Renal cortex interstitium (tissue), 15 donors: ENCODE measurements at places on chromosomes 16 and 17.

- no peak for DNase-seq
These were observed 4.4 kb upstream of the PVALEF start for GRCh38 chr17:81160747-81161453.

- no peak for DNase-seq
These were observed 1.2 kb downstream of the GID4 start for GRCh38 chr17:18040261-18040858.

- DNase-seq = no peak
These were observed 3.3 kb upstream of the CES1 start for GRCh38 chr16:55836158-55836611.

GRCh38 chr17:43349142-43349541, 49.7 kb upstream of the ARL4D start:
- no peak for DNase-seq

GRCh38 chr17:30823421-30823820, 1.1 kb downstream of the CRLF3 start:
- no peak for DNase-seq

DNA sequence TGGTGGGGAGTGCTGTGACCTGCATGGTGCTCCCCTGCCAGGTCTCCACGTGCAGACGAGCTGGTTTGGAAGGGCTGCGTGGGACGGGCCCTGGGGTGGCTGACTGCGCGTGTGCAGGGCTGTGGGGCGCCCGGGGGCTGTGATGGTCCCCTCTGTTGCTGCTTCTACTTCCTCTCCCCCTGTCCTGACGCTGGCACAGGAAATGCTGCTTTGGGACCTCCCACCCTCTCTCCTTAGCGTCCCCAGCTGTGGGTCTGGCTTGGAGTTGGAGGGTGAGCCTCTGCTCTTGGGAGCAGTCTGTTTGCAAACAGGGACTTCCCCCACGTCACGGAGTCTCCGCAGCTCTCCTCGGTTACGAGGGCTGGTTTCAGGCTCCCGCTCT, 35.2 kb downstream of the TSC2 start:
- peak; percentile 77 for DNase-seq

DNA sequence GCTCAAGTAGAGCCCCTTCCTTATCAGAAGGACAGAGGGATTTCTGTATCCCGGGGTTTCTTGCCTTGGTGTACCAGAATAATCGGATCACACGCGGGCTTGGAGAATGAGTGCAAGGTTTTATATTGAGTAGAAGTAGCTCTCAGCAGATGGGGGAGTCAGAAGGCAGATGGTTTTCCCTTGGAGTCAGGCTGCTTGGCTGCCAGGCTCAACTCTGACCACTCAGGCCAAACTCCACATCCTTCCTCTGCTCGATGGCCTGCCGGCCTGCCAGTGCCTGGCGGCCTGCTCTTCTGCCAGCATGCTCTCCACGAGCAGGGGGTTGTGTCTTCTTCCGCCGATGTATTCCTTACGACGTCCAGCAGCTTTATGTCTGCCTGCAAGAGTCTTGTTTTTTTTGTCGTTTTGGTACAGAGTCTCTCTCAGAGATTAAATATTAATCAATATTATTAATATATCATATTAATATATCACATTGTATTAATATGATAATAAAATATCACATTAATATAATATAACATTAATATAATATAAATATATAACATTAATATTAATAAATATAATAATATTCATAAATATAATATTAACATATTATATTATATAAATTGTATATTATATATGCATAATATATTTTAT, 229.2 kb upstream of the WSCD1 start:
- no peak for DNase-seq

DNA sequence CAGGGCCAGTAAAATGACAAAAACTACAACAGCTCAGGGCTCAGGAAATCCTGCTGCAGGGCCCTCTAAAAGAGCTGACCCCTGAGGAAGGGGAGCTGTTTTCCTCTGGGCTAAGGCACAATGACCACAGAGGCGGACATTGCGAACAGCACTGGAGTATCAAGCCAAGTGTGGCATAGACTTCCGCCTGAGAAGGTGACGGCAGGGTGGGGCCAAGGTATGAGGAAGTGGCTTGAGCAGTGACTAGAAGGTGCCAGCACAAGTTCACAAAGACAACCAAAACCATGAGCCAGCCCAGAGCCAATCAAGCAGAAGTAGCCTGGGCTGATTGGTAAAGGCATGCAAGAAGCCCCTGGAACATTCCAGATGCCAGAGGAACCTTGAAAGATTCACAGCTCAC, 13.9 kb downstream of the ERN2 start:
- DNase-seq = no peak

DNA sequence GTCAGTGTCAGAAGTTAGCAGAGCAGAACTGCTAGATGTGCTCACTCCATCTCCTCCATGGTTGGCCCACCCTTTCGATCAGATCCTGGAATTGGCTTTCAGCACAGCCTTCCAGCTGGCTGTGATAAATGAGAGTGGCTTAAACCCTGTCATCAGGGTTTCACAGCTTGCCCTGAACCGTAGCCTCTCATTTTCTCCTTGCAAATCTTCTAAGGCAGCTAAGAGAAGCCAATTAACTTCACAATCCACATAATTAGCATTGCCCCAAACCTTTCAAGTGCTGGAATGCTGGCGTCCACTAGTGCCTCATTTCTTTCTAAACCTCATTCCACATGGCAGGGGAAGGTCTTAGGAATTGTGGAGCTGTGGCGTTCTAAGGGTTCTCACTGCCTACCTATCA, 21.7 kb downstream of the MILR1 start:
- no peak for DNase-seq

DNA sequence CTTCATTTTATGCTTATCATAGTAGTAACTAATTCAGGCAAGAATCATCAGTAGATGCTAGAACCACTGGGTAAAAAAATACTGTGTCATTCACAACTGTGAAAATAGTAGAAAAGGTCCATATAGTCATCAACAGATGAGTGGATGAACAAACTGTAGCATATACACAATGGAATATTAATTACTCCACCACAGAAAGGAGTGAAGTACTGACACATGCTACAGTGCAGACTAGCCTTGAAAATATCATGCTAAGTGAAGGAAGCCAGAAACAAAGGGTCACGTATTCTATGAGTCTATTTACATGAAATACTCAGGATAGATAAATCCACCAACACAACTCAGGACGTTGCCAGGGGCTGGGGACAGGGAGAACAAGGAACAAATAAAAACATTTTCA, 13.3 kb downstream of the USP22 start:
- DNase-seq = no peak

GRCh38 chr17:74742153-74742515, 5.1 kb downstream of the RAB37 start:
- DNase-seq = no peak

DNA sequence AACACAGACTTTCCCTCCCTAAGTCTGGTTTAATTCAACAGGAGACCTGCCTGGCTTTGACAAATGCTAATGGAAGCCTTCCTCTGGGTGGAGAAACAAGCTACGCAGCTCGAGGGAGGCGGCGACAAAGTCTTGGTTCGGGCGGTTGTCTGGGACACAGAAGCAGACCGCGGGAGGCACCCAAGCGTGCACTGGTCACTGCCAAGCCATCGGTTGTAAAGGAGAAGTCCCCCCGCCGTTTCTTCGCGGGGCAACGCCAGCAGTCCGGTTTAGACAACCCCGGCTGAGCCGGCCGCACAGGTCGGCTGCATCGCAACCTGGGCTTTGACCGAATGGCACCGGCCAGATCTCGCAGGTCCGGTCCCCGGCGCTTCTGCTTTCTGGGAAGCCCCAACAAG, 586 bp downstream of the GLYR1 start:
- DNase-seq = peak; percentile 18

GRCh38 chr16:52621651-52622050, 74.7 kb upstream of the TOX3 start:
- DNase-seq = no peak

DNA sequence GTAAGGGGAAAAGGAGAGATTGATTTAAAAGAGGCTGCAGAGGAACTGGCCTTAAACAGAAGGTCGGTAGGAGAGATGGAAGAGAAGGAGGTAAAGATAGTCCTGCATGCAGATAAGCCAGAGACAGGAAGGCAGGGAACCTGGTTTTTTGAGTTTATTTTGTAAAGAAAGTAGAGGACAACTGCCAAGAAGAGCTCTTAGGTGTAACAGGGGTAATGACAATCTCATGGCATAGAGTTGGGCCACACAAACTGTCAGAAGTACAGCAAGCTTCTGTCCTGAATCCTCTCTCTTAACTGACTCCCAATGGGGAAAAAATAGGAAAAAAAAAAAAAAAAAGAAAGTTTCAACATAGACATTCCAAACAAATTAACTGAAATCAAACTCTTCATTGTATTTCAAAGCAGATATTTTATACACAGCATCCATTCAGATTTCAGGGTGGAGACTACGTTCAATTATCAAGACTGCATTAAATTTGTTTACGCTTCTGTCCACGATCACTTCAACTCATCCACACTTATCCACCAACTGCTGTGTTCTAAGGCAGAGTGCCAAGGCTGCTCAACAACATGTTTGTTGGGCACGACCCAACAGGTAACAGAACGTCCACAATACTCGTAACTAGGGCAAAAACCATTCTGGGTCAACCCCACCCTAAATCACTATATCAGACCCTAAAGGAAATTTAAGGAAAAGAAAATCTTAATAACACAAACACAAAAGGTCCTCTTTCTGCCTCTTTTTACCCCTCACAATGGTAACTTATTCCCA, 34.9 kb downstream of the USP31 start:
- no peak for DNase-seq

DNA sequence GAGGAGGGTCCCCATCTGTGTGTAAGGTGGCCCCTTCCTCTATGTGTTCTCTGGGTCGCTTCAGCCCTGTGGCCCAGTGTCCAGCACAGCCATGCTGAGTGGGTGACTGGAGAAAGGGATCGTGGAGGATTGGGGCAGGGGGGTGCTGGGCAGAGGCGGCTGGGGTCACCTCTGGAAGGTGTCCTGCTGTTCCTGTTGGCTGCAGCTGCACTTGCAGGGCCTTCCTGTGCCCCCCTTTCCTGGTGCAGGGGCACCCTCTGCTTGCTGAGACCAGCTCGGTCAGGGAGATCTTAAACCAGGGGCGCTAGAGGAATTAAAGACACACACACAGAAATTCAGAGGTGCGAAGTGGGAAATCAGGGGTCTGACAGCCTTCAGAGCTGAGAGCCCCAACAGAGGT, 11.1 kb downstream of the IL32 start:
- no peak for DNase-seq

GRCh38 chr17:74925242-74925641, 1.2 kb downstream of the OTOP2 start:
- no peak for DNase-seq

- DNase-seq = no peak
These were observed 5.5 kb upstream of the SMPD3 start for GRCh38 chr16:68453816-68454215.

- no peak for DNase-seq
These were observed 31.3 kb downstream of the BAHCC1 start for GRCh38 chr17:81426393-81427172.

DNA sequence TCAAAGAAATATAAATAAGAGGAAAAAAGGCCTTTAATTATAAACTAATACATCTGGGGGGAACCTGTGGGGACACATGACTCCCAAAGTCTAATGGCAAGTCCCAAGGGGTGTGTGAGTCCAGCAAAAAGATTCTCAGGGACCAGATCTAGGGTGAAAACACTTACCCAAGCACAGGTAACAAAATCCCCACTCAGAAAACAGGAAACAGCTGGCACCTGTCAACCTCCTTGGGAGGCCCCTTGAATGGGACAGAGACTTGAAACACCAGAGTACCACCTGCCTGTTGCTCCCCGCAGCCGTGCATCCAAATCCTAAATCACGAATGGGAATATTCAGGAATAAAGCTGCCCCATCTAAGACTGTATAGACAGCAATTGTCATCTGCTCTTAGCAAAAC, 461.2 kb upstream of the CDH5 start:
- no peak for DNase-seq

DNA sequence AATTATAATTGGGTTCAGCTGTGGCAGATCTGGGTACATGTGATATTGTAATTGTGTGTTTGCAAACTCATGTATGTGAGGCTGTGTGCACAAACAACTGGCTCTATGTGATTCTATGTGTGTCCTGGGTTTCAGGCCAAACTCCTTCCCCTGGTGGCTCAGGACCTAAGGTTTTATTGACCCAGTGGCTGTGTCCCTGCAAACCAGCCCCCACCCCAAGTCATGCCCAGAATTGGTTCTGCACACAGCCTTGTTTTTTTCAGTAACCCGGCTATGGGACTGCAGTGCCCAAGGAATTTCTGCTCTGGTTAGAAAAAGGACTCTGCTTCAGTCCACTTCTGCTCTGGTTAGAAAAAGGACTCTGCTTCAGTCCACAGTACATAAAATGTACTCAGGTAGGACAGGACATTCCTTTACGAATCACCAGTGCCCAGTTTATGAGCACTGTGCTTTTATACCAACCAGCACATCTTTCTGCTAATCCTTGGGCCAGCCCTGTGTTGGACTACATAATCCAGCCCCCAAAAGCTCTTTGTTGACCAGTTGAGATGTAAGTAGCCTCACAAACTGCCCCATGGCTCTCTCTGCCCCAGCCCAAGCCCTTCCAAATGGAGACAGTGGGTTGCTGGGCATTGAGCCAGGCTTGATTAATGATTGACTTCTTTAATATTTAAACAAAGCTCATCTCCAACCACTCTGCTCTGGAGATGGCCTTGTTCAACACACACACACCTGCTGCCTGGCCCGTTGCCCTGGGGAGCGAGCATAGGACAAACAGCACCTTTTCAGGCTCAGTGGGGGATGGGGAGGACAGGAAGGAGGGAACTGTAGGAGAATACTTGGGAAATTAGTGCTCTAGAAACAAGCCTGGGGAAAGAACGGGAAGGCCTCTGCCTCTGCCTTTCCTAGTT, 2.9 kb upstream of the KCNH6 start:
- DNase-seq = no peak

GRCh38 chr17:37650419-37651003, 7.3 kb upstream of the DDX52 start:
- no peak for DNase-seq

GRCh38 chr16:69769404-69769803, 7.3 kb downstream of the WWP2 start:
- no peak for DNase-seq

DNA sequence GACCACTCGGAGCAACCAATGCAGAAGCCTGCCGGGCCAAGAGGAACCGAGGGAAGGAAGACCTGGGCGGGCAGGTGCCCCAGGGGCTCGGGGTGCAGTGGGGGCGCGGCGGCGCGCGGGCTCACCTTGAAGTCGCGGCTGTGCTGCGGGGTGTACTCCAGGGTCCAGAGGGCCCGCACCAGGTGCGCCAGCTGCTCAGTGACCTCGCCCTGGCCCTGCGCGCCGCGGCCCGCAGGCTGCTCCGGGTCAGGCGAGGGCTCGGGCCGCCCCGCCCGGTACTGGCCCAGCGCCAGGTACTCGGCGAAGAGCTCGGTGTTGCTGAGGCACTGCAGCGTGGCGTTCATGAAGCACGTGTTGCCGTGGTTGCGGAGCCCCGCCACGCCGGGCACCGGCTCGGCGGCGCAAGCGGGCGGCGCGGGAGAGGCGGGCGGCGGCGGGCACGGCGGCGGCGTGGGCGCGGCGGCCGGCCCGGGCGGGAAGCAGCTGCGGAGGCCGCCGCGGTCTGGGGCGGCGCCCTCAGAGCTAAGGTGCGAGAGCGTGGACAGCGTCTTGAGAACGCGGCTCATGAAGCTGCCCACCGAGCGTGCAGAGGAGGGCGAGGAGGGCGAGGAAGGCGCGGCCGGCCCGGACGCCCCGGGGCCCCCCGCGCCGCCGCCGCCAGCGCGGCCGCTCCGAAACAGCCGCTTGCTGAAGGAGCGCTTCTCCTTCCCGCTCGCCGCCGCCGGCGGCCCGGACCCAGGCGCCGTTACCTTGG, 562 bp downstream of the USP31 start:
- DNase-seq = no peak

- DNase-seq = no peak
These were observed 25.8 kb downstream of the TTYH2 start for GRCh38 chr17:74239172-74239571.

- no peak for DNase-seq
These were observed 281.4 kb downstream of the BCAS3 start for GRCh38 chr17:60959011-60959410.
